ENCODE measurements at places on chromosomes 12 and 14. TPM values are rescaled to one million over a fixed set of nuclear protein-coding genes. Genes with fewer than 3 reads are reported as not detected.

The JPH4 gene
- total RNA-seq = not detected

The A2ML1 gene
- not detected for total RNA-seq

The CLEC4A gene
- not detected for total RNA-seq

The PTPRB gene
- not detected for total RNA-seq

The CCDC38 gene
- total RNA-seq = not detected
